ENCODE measurements at places on chromosomes 7 and 10.
A peak's percentile ranks its signal among the peaks of the same experiment; 100 is the strongest.

GRCh38 chr7:2353936-2354185 lies 766 bp upstream of the EIF3B start:
- DNase-seq: peak; percentile 93

- no peak for DNase-seq
These were observed 231.2 kb upstream of the SEMA3A start for GRCh38 chr7:84425702-84426259.

GRCh38 chr10:131889755-131890154 lies 11.1 kb upstream of the PPP2R2D start:
- DNase-seq: no peak

DNA sequence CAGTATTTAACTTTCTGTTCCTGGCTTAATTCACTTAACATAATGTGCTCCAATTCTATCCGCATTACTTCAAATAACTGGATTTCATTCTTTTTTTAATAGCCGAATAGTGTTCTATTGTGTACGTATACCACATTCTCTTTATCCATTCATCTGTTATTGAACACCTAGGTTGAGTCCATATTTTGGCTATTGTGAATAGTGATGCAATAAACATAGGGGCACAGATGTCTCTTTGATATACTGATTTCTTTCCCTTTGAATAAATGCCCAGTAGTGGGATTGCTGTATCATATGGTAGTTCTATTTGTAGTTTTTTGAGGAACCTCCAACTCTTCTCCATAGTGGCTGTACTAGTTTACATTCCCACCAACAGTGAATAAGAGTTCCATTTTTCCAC lies 25.5 kb upstream of the TSPAN33 start:
- DNase-seq: no peak

DNA sequence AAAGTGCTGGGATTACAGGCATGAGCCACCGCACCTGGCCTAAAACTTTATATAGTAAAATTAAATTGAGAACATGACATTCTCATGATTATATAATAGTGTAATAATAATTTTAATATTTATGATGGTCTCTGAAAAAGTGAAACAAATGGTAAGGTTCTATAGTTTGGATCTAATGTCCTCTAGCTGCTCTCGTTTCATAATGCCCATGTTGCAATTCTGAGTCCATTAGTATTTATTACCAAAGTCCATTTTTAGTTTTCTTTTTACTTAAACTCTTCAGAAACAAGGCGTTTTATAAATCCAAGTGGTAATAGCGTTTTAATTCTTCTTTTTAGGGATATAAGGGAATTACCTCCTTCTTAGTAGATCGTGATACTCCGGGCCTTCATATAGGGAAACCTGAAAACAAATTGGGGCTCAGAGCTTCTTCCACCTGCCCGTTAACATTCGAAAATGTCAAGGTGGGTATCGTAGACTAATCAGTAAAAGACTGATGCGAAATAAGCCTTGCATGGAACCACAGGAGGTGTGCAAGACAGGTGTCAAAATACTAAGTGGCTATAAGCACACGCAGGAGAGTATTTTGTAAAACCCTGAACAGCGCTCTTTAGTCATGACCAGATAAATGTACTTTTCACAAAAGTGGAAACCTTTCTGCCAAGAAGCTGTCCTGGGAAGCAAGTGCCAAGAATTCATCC lies 34.1 kb downstream of the ACADSB start:
- no peak for DNase-seq

DNA sequence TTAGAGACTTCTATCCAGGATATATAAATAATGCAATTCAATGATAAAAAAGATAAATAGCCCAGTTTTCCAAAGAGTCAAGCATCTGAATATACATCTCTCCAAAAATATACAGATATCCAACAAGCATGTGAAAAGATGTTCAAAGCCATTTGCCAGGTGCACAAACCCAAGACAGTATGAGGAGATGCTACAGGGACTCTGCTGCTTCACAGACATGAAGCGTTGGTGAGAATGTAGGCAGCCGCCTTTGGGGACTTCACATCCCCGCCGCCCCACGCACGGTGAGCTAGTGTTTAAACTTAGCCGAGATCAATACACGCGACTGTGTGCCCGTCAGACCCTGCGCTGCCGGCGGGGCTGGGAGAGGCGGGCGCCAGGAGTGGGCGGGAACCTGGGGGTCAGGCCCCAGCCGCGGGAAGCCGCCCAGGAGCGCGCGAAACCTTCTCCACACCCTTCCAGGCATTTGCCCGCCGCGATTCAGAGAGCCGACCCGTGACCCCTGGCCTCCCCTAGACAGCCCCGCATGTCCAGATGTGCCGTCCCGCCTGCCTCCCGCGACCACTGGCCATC lies 927 bp upstream of the ALOX5 start:
- no peak for DNase-seq

GRCh38 chr7:7228967-7229366 lies 46.6 kb downstream of the C1GALT1 start:
- no peak for DNase-seq

DNA sequence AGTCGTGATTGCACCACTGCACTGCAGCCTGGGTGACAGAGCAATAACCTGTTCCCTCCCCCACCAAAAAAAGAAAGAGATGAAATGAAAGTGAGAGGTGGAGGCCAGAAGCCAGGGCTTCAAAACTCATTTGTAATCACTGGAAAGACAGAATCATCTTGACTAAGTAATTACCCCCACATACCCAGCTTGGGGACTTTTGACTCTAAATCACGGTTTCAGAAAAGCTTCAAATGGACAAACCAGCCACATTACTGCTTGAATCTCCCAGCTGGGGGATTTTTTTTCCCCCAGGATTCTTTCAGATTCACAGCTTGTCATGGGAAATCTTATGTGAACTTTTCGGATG lies 361.0 kb downstream of the FRMD4A start:
- peak; percentile 7 for DNase-seq

DNA sequence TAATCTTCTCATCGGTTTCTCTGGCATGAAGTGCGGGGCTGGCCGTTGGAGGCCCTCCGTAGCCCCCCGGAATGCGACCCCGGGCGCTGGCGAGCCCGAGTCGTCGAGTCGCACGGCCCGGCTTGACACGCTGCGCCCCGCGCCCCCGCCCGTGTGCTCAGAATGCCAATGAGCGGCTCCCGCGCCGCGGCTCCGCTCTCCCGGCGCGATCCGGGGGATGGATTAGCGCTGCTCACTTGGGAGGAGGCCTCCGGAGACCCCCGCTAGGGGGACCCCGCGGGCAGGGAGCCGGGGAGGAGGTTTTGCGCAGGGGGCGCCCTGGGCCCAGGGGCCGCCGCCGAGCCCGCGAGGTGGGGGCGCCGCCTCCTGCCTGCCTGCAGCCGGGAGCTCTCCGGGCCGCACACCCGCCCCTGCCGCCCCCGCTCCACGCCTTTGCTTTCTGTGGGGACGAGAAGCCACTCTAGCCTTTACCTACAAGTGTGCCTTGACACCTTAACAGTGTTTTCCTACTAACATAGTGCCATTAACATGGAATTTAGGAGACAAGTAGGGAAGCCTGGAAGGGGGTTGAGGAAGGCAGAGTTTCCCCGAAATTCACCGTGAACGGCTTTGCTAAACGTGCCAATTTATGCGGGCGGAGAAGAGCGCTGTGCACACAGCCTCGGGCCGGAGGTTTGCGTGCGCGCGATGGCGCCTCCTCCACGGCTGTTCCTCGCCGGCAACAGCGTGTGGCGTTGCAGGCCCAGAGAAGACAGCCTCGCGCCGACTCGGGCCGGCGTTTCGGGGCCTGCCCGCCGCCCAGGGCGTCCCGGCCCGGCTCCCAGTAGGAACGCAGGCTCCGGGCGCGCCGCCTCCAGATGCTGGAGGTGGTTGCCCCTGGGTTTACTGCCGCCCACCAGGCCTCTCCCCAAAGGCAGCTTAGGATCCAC lies 7.1 kb downstream of the SHH start:
- DNase-seq: peak; percentile 74

DNA sequence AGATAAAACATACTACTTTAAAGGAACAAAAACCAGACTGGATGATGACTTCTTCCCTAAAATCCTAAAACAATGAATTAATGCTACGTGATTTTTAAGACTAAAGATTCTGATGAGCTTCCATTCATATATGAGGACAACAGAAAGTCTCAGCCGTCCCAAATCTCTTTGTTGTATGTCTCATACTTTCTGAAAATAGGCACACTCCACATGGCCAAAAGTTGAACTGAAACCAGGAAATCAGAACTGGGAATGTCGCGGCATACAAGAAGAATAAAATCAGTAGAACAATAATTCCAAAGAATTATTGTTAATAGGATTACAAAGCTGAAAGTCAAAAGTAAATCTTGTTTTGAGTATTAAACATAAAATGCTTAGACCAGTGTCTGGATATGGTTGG lies 195.4 kb upstream of the GHITM start:
- DNase-seq: no peak

DNA sequence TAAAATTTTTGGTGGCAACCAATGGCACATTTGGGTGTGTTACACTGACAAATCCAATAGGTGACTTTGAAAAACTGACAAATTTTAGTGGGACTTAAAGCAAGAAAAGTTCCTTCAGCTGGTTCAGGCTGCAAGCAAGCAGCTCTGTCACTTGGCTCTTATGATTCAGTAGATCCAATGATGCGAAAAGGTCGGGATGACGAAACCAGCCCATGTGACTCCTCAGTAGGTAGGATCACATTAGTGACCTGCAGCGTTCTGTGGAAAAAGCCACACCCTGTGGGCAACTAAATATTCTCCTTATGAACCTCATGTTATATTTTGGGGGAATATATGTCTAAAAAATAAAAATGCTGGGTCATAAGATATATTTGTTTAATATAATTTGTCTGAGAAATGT lies 13.3 kb upstream of the TSGA13 start:
- DNase-seq: no peak

- peak; percentile 99 for DNase-seq
These were observed at the start of gene CCSER2 for GRCh38 chr10:84328418-84329195. Gene CCSER2 (plus strand): TSS chr10:84328589. CDS start chr10:84371053, 42,464 bp downstream.

GRCh38 chr10:131851346-131851745 lies 49.5 kb upstream of the PPP2R2D start:
- no peak for DNase-seq

DNA sequence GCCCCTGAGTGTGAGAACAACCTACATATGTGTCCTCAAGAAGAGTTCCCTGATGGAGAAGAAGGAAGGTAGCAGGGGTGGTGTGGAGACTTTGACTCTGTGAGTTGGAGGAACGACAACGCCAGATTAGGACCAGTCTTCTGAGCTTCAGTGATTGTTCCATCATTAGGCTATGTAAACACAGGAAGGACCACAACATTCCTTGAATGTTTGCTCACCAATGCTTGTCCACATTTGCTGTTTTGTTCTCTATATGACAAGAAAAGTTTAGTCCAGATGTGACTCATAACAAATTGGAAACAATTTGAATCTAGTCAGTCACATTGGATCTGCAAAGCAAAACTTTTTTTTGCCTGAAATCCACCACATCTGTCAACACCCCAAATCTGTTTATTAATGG lies 62.7 kb downstream of the ENTPD1 start:
- DNase-seq: no peak

DNA sequence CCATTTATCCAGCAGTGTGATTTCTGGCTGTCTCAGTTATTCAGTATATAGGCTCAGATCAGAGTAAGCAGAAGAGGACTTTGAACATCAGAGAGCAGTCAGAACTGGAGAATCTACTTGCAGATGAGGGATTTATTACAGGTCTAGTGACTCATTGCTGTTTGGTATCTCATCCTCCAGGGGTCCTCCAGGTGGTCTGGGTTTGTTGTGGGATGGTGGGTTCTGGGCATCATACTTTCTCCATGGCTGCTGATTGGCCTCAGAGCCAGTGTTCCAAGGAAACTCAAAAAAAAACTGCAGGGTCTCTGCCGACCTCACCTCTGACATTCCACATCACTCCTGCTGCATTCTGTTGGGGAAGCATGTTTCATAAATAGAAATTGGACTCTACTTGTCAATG lies 214.8 kb downstream of the CNTNAP2 start:
- no peak for DNase-seq

DNA sequence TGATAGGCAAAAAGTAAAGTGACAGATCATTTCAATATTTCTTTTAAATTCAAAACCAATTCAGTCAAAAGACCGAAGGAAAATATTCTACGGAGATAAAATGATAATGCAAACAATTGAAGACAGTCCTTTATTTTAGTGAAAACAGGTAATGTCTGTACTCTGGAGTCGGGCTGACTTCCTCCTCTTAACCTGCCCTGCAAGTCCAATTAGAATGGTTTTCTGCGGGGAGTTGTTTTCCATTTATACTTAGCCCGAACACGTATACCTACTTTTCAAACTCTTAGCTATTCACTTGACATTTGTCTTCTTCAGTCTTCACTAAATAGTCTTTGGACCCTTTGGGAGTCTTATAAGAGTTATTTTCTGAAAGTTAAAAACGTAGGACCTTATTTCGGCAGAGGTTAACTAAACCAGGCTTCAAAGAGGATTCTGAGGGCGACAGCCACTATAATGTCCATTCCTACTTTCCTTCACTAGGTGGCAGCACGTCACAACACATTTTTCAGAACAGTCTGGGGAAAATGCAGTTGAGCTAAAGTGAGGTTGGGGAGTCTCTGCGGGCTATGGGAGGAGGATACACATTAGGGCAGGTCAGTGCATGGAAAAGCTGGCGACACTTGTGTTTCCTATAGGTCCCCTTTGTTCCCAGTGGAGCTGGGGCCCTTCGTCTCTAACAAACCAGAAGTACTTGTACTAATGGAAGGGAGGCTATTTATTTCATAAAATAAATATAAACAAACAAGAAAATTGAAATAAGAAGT lies 472.0 kb downstream of the KCNMA1 start:
- DNase-seq: peak; percentile 41

DNA sequence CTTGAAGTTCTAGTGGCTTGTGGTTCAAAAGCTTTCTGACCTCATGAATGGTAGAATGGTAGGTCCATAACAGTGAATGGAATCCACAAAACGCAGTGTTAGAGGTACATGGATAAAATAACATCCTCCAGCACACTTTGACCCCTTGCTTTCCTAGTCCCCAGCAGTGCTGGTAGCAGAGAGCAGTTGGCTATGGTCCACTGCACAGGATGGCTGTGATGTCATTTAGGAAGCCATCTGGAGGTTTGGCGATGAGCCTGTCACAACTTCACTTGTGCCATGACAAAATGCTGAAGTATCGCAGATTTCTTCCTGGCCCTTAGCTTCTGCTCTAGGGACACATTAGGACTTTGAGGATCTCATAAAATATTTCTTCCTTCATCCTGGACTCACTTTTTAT lies 300.0 kb upstream of the FZD8 start:
- no peak for DNase-seq

- no peak for DNase-seq
These were observed 4.6 kb downstream of the STRA8 start for GRCh38 chr7:135238112-135238744.

GRCh38 chr7:24133691-24134090 lies 150.3 kb upstream of the NPY start:
- DNase-seq: no peak

GRCh38 chr7:47504551-47505311 lies 77.2 kb downstream of the TNS3 start:
- no peak for DNase-seq

GRCh38 chr10:3852147-3852904 lies 67.3 kb upstream of the KLF6 start:
- DNase-seq: peak; percentile 65
